NCI-H460 (cell line): ENCODE measurements at places on chromosomes 6 and 20.

DNA sequence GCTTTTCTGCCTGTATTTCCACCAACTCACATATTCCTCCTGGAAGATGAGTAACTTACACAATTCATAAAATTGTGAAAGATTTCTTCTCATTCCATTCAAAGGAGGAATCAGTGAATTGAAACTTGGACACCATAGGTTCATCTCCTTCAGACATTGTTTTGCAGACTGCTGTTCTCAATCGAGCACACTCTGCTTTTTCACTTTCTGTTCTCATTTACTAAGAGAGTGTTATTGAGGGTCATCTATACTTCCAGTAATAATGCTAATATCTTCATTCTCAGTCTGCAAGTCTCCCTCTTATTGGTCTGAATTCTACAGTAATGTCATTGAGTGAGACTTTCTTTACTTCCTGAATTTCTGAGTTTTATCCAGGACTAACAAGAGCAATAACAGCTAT is 67.5 kb upstream of the FUT9 start:
- DNase-seq = no peak

- DNase-seq = no peak
Observed at GRCh38 chr20:8639112-8639778, 429.6 kb upstream of the PLCB4 start.

DNA sequence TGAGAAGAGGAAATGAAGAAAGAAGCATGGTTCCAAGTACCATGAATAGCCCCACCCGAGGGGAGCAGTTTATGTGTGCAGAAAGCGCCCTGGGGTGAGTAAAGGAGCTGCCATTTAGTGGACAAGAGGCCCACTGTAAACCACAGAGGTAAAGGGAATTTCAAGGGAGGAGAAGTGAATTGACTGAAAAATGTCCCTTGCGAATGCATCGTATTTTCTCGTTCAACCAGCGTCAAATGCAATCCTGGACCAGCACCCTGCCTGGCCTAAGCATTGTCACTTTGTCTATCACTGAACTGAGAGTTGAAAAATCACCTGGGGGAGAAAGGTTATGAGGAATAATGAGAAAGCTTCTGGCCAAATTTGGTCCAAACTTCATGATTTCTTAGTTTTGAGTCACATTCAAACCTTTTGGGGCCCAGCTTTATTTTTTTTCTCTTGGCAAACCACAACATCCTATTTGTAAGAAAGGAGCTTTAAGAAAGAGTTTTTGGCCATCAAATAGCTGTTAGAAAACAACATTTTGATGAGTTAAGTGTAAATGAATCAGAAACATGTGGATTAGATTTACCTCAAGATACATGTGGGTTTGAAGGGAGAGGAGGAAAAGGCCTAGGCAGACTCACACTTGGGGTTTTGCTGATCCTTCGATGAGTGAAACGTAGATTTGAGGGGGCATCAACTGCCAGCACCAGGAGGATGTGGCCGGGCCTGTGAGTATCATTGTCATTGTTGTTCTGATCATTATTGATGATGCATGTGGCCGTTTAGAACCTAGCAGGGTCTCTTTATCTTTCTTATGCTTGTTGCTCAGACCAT is 214.0 kb downstream of the CLIC5 start:
- no peak for DNase-seq

DNA sequence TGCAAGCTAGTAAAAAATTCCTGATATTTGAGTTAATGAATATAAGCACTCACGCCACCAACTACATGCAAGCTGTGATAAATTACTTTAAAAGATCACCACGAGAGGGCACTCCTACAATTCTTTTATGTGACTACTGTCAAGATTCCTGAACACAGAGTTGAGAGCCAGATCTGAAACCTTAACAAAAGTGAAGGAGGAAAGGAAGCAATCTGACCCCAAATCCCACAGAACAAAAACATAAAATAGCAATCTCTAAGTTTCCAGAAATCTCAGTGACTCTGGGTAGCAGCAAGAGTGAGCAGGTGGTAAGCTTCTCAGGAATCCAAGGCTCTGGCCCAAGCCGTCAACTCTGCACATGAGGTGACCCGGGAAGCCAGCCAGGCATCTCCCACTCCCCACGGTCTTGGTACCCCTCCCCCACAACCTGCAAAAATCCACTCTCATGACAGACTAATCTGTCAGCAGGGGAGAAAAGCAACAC is 55.1 kb downstream of the STAU1 start:
- DNase-seq = peak; percentile 69

- DNase-seq = no peak
Observed at GRCh38 chr6:72651174-72651573, 29.3 kb downstream of the KCNQ5 start.

GRCh38 chr6:83152913-83153312 is 40.2 kb downstream of the PGM3 start:
- DNase-seq = no peak

DNA sequence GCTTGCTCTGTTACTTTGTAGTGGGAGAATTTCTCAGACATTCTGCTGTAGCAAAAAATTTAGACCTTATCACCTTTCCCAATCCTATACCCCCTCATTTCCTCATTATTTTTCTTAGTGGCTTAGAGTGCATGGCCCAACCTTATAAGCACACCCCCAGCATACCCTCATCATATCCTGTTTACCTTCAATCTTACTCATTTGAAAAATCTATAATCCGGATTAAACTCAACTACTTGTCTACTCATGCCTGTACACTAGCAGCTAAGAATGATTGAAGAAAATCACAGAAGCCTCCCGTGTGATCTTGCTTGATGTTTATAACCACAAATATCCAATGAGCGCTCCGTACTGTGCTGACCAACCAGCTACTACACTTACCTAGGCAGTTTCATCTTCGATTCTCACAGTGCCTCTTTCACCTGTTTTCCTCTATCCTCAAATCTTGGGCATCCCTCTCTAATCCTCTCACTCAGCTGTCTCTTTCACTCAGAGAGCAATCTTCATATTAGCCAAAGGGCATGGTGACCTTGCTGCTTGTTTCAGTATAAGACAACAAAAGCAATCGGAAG is 36.6 kb downstream of the AIG1 start:
- no peak for DNase-seq

DNA sequence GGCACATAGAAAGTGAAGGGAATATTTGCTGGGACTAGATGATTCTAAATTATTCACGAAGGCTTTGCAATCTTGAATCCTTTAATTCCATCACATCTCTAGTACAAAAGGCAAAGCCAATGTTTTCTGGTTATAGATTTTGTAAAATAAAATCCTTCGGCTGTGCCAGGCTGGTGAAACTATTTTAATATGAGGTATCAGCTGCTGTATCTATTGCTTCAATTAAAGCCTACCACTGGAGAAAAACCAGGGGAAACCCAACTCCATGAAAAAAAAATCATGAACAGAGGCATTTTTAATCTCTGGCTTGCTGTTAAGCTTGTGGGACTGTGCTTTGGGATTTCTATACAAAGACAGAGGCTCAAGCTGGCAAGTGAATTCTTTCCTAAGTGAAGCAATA is 271.8 kb downstream of the QKI start:
- DNase-seq = no peak

GRCh38 chr6:118468682-118469465 is 79.2 kb upstream of the PLN start:
- DNase-seq = peak; percentile 14

DNA sequence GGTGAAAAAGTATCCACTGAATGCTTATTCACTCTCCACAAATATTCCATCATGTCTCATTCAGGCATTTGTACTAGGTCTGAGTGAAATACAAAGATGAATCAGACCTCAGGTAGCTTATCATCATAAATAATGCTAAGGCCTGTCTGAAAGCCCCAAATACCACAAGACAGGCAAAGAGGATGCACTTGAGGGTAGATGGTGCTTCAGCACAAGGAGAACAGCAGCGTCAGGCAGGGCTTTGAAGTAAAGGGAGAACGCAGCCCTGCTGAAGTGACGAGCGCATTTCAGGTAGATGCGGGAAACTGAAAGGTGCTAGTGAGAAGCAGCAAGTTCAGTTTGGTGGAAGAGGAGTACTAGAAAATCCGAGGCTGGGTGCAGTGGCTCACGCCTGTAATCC is 38.7 kb downstream of the MAP3K5 start:
- no peak for DNase-seq

DNA sequence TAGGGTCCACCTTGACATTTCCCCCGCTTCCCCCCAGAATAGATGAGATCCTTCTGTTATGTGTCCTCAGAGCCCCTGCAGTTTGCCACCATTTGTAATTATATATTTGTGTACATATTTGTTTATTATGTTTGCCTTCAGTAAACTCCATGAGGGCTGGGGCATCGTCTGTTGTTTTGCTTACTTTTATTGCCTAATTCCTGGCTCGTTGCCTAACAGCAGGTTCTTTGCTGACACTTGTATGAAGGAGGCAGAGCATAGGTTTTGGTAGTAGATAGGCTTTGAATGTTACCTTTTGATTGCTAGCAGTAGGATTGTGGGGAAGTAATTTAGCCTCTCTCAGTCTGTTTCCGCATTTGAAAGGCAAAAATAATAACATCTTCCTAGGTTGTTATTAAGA is 9.9 kb downstream of the MAP3K4 start:
- no peak for DNase-seq

GRCh38 chr6:6008089-6008647 is 1.4 kb upstream of the NRN1 start:
- DNase-seq = no peak

DNA sequence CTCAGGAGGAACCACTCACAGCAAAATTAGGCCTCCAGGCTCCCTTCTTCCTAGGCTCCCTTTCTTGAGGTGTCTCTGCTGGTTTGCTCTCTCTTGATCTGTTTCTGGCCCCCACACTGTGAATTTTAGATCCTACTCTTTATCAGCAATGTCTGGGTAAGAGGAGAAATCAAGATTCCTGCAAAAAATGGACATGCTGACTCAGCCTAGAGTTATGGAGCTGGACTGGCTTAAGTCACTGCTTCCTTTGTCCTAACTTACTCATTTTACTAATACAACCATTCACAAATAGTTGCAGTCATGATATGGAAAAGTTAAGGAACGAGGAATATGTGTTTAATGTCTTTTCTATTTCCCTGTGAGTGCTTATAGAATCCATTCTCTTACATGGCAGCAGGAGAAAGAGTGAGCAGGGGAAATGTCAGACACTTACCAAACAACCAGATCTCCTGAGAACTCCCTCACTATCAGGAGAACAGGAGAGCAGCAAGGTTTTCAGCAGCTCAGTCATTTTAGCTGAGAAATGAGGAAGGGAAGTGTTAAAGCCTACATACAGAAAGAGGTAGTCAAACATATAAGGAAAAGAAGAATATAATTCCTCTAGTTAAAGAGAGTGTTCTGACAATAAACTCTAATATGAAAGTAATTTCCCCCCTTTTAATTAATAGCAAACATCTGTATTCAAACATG is 160.8 kb downstream of the PDE7B start:
- DNase-seq = no peak

DNA sequence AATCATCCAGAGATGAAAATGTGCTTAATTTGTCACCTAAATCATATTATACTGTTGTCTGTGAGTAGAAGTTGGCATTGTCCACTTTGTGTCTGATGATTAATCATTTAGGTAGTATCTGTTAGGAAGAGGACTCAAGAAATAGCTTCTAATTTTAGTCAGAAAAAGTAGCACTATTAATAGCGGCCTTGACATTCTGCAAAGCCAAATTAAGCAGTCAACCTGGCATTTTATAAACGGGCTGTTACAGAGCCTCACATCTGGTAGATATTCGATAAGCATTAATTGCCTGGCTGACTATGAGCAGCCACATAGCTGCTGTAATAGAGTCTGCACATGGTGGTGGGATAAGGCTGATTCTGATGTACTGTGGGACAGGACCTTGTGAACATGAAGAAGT is 99.5 kb downstream of the KLHL32 start:
- DNase-seq = no peak

DNA sequence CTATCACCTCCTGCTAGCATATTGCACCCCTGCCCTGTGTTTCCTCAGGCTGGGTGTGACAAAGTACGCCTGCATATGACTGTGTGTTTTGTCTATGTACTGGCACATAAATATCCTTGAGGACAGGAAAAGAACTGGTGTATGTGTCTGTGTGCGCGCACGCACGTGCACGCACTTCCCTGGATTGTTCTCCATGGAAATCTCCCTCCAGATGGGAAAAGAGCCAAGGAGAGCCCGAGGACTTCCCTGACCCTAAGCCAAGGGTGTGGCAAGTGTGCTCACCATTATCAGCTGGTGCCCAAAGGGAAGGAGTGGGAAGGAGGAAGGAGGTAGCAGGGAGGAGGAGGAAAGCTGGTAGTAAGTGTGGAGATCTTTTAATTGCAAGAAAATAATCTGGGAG is 117.6 kb downstream of the HIVEP2 start:
- DNase-seq = no peak

DNA sequence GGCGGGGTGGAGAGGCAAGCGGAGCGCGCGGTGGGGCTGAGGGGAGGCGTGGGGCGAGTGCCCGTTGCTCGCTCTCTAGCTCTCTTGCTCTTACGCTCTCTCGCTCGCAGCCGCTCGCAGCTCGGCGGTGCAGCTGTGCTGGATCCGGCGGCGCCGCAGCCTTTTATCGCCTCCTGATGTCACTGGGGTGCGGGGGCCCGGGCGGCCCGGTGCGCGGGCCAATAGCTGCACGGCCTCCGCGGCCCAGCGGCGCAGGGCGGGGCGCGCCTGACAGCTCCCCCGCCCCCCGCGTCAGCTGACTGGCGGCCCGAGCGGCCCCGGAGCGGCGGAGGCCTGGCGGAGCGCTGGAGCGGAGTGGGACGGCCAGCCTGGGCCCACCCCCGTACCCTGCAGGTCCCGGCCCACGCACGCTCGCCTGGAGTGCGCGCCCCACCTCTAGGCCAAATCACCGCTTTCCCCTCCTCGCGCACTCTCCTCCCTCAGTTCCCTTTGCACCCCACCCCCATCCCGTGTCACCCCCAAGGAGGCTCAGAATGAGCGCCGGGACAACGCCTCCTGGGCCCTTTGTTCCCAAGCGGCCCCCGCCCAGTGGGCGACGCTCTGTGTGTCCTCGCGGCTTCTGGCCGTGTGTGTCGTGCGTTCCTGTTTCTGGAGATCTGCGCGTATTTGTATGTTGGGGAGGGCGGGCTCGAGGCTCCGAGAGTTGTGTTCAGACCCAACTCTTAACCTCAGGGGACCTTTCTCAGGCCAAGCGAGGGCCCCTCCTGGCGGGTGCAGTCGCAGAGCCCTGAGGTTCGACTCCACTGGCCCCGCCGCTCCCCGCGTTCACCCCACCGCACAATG is at the start of gene MAFB:
MAFB (minus strand) TSS at position 137 of the 843 bp plus-strand sequence. CDS start 386 bp downstream, outside the sequence.
- DNase-seq = peak; percentile 37

DNA sequence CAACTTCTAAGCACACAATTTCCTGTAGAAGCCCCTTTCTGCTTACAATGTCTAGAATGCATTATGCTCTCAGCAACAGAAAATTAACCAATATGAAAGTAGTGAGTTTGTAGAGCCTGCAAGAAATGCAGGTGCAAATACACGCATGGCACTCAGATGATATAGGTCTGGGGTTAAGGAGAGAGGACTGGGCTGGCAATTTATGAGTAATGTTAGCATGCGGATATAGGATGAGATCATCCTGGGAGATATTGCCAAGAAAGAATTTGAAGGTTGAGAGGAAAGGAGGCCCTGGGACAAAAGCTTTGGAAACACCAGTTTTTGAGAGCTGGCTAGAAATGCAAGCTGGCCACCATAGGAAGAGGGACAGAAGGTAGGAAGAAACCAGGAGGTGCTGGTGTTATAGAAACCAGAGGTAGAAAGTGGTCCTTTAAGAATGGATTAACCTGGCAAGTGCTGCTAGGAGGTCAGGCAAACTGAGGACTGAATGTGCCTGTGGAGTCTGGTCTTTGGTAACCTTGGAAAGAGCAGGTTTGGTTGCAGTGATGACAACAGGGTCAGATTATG is 183.2 kb upstream of the MYLIP start:
- no peak for DNase-seq
